Ovary (tissue), 10 donors: ENCODE measurements at places on chromosomes 5 and 9.

GRCh38 chr9:79573412-79573923 lies 1.7 kb downstream of the TLE4 start:
- peak; percentile 52 for DNase-seq

DNA sequence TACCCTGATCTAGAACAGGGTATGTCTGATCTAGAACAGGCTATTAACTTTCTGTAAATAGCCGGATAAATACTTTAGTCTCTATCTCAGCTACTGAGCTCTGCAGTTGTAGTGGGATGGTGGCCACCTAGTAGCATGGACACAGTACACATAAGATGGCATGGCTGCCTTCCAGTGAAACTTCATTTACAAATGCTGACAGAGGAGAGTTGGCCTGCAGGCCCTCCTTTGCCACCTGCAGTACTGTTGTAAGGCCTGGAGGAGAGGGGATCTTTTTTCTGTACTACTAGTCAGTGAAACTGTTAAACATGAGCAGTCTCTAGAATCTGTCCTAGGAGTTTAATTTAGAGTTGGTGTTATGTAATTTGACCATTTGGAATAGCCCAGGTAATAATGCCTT lies 86.0 kb downstream of the TRIO start:
- no peak for DNase-seq

DNA sequence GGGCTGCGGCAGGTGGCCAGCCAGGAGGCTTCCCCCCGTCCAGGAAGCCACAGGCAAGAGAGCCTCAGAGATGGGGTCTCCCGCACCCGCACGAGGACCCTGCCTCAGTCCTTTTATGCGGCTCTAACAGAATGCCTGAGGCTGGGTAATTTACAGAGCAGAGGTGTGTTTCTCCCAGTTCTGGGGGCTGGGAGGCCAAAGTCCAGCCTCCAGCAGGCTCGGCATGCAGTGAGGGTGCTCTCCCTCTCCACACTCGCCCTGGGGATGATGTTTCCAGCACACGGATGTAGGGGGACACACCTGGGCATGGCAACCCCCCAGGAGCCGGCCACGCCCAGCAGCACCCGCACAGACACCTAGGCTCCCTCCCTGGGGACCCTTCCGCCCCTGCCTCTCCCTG lies 95.4 kb upstream of the PPP1R26 start:
- no peak for DNase-seq

- no peak for DNase-seq
These were observed 56.2 kb downstream of the PLAC8L1 start for GRCh38 chr5:146048994-146049703.

DNA sequence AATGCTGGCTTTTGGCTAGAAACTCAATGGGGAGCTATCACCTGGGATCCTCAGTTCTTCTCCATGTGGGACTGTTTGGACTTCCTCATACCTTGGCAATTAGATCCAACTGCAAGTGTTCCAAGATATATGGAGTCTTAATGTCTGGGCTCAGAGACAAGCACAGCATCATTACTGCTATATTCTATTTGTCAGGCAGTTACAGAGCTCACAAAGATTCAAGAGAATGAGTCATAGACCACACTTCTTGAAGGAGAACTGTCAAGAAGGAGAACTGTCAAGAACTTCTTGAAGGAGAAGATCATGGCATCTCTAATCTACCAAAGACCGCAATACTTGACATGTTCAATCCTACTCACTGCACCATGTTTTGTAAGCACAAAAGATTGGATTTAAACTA lies 106.8 kb upstream of the NREP start:
- DNase-seq = no peak

GRCh38 chr9:95305770-95306492 lies 11.6 kb downstream of the FANCC start:
- DNase-seq = no peak

DNA sequence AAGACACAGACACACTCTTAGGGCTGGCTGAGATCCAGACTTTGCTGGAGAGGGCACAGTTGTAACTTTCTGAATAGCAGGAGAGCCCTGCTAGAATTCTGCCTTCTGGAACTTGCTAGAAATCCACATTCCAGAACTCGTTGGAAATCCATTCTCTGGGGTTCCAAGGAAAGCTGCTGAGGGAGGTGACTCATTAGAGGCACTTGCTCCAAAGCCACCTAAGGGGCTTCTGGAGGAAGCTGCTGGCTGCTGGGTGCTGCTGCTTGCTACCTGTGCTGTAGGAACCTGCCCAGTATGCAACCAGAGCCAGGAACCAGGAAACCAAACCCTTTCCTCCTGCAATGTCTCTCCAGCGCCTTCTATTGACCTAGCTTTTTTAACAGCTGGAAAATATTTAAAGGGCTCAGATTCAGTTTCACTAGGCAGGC lies 4.1 kb upstream of the TLE4 start:
- DNase-seq = no peak

DNA sequence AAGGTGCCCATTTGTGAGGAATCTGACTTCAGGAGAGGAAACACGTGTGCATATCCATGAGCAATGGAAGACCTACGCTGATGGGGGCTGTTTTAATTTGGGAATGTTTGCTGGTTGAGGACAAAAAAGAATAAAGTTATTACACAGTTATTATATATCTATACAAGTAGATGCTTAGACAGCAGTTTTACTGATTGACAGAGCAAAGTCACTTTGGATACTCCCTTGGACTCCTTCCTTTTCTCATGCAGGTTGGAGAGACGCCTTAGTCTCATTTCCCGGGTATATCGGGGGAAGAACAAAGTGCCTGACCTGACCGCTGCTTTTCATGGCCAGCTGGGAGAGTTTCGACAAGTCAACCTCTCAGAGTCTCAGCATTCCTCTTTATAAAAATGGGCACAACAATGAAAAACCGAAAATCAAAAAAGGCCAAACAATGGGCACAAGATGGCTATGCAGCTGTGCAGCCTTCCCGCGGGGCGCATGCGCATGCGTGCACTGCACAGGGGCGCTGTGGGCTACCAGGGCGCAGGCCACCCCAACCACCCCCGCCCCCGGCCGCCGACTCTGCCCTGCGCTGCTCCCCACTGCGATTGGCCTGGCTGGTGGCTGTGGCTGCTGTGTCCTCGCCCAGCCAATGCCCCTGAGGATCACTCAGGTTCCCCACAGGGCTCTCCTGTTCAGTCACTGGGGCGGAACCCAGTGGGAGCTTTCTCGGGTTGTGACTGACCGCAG lies 18.1 kb downstream of the NFIL3 start:
- DNase-seq = no peak

DNA sequence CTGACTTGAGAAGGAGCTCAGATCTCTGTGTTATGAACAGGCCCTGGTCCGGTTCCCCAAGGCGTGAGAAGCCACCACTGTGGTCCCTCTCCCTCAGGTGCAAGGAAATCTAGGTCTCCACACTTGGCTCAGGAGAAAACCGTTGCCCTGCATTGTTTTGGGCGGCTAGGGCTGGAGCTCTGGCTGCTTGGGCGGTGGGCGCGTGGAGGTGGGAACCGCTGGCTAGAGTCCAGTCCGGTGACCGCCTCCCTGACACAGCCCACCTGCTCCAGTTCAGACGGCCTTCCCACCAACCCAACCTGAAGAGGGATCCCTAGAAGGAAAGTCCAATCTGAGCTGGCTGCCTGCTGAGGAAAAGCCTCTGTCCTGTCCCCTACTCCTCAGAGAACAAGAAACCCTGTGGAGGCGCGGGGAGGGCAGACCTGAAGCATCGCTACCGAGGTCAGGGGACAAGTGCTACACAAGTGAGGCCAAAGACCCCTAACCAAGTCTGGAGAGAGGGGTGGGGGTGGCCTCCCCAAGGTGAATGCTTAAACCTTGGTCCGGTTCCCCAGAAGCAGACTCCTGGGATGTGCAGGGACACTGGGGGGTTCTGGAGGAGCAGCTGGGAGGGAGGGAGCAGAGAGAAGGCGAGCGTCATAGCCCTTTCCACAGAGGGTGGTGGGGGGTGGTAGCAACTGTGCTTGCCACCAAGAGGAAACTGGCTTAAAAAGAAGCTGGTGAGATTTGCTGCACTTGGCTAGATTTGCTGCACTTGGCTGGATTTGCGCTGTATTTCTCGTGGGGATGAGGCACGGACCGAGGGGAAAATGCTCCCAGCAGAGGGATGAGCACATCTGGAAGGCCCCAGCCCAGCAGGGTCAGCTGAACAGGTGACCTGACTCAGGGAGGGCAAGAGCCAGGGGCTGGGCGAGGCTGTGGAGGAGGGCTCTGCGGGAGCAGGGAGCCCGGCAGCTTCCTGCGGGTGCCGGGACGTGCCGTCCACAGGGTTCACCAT lies 65.2 kb downstream of the RAPGEF1 start:
- DNase-seq = no peak

- no peak for DNase-seq
These were observed 61.2 kb upstream of the GCNT4 start for GRCh38 chr5:75113354-75114113.

- DNase-seq = no peak
These were observed 65.6 kb downstream of the FOCAD start for GRCh38 chr9:20749496-20750198.

GRCh38 chr5:137084016-137084415 lies 415.1 kb downstream of the SPOCK1 start:
- no peak for DNase-seq

GRCh38 chr9:17636821-17637220 lies 58.0 kb downstream of the SH3GL2 start:
- no peak for DNase-seq

GRCh38 chr9:18294229-18294628 lies 179.7 kb upstream of the ADAMTSL1 start:
- DNase-seq = no peak

GRCh38 chr5:57862471-57862911 lies 379.9 kb upstream of the ACTBL2 start:
- no peak for DNase-seq

GRCh38 chr5:55682071-55682470 lies 30.1 kb downstream of the SLC38A9 start:
- DNase-seq = no peak

GRCh38 chr5:173517648-173518047 lies 98.8 kb downstream of the BOD1 start:
- DNase-seq = no peak

DNA sequence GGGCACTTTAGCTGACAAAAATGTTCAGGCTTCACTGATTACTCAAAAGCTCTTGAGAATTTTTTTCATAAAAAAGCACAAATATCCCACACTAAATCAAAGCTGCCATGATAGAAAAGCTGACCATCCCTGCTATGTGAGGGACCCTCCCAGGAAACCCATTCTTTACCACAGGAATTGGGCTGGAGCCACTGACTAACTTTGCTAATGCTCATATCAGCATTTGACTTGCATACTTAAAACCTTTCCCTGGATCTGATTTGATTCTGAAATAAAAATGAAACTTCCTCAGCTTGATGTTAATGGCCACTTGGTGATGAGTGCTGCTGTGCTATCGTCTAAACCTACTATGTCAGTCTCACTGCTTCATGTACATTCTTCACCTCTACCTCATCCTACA lies 243.6 kb downstream of the PRELID2 start:
- DNase-seq = no peak

DNA sequence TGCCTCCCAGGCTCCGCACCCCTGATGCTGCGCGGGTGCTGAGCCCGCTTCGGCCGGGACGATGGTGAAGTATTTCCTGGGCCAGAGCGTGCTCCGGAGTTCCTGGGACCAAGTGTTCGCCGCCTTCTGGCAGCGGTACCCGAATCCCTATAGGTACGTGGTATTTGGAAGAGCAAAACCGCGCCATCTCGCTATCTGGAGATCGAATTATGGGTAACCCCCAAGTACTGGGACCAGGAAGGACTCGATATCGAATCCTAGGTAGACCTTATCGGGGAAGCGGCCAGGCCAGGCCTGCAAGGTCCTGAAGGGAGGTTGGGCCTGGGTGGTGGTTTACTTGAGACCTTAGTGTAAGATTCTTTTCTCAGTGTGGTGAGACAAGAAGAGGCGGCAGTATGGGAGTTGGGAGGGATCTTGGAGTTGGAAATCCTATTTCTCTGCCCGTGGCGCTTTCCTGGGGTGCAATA lies 359 bp downstream of the PRELID1 start:
- DNase-seq = no peak

GRCh38 chr5:14006823-14007520 lies 62.5 kb upstream of the DNAH5 start:
- DNase-seq = no peak

DNA sequence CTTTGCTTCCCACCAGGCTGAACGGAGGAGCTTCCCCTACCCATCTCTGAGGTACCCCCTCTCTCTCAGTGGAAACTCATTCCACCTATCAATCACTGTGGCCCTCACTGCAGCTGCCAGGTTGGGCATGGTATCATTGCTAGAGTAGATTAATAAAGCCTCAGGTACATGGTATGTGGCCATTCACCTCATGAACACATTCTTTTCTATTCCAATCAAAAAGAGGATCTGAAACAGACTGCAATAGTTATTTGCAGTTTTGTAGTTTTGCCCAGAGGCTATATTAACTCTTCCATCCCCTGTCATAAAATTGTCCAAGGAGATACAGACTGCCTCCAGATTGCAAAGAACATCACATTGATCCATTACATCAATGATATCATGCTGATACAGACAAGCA lies 85.8 kb upstream of the MVB12B start:
- no peak for DNase-seq

DNA sequence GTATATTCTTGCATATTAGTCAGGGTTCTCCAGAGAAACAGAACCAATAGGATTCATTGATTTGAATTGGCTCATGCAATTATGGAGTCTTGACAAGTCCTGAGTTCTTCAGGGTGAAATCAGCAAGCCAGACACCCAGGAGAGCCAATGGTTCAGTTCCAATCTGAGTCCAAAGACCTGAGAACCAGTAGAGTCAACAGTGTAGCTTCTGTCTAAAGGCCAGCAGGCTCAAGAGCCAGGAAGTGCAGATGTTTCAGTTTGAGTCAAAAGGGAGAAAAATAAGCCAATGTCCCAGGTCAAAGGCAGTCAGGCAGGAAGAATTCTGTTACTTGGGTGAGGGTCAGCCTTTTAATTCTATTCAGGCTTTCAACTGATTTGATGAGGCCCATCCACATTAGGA lies 37.8 kb upstream of the ANKRD34B start:
- DNase-seq = no peak

DNA sequence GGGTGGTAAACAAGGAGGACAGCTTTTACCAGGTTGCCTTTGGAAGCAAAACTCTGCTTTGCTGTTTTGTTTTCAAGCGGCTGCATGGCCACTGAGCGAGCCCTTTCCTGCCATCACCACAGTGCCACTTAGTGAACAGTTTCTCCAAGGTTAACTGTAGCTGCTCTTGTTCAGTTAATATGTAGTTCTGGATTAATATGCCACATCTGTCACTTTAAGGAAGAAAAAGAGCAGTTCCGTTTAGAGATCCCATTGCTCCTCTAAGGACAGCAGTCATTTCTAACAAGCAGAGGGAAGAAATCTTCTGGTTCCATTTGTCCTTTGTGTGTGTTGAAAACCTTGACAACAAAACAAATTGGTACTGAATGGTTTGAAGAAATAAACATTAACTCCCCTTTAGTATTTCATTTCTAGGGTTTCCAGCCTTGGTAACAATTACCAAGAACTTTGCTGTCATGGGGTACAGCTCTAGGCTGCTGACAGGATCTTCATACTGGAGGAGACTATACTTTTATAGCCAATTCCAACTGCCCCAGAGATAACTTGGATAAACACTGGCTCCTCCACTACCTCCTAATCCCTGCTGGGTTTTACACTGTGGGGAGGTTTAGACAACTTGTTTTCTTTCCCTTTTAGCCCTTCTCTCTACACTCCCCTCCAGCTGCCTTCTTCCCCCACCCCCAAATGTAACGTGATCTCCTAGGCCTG lies 10.3 kb upstream of the ABL1 start:
- no peak for DNase-seq

- DNase-seq = no peak
These were observed 2.0 kb upstream of the MPDZ start for GRCh38 chr9:13281356-13282016.

GRCh38 chr9:16434526-16434925 lies 435.9 kb downstream of the BNC2 start:
- no peak for DNase-seq
